ENCODE measurements at places on chromosomes 1 and 21.
A peak's percentile ranks its signal among the peaks of the same experiment; 100 is the strongest.

GRCh38 chr1:160797271-160797709 is 1.3 kb downstream of the LY9 start:
- H3K27me3 ChIP-seq: no peaks in the 10 kb centered on the region
- peaks cover 35% of the 10 kb centered on the region for H3K36me3 ChIP-seq
- peaks cover 64% of the 10 kb centered on the region for H3K4me1 ChIP-seq
- DNase-seq: no peak
- H3K27ac ChIP-seq: peak overlapping the region; percentile 91
- peak overlapping the region; percentile 92 for H3K4me3 ChIP-seq

- H3K4me1 ChIP-seq: no peaks in the 10 kb centered on the region
- DNase-seq: no peak
- peaks cover 35% of the 10 kb centered on the region for H3K27me3 ChIP-seq
These were observed 110.0 kb downstream of the GRIK3 start for GRCh38 chr1:36924282-36924811.

GRCh38 chr1:64933296-64934070 is 32.9 kb downstream of the JAK1 start:
- H3K27me3 ChIP-seq: no peaks in the 10 kb centered on the region
- DNase-seq: no peak
- H3K4me1 ChIP-seq: peaks cover 82% of the 10 kb centered on the region
- peak overlapping the region; percentile 42 for H3K4me3 ChIP-seq
- peaks cover 13% of the 10 kb centered on the region for H3K36me3 ChIP-seq
- peak overlapping the region; percentile 14 for H3K27ac ChIP-seq

GRCh38 chr1:24093732-24094131 is 18.2 kb downstream of the MYOM3 start:
- no peak overlapping the region for H3K4me3 ChIP-seq
- DNase-seq: no peak
- H3K27me3 ChIP-seq: peaks cover 39% of the 10 kb centered on the region
- H3K4me1 ChIP-seq: no peaks in the 10 kb centered on the region

Data from central memory CD8-positive, alpha-beta T cell (primary cell).